IMR-90 (cell line): ENCODE measurements at places on chromosomes 11 and 22.

- peak; percentile 88 for DNase-seq
These were observed 43.6 kb downstream of the CACNG2 start for GRCh38 chr22:36659762-36660509.

- no peak for DNase-seq
These were observed 64.6 kb upstream of the PTPRJ start for GRCh38 chr11:47915783-47916182.

GRCh38 chr22:37032535-37033460, 13.3 kb downstream of the MPST start:
- DNase-seq, result peak; percentile 37

DNA sequence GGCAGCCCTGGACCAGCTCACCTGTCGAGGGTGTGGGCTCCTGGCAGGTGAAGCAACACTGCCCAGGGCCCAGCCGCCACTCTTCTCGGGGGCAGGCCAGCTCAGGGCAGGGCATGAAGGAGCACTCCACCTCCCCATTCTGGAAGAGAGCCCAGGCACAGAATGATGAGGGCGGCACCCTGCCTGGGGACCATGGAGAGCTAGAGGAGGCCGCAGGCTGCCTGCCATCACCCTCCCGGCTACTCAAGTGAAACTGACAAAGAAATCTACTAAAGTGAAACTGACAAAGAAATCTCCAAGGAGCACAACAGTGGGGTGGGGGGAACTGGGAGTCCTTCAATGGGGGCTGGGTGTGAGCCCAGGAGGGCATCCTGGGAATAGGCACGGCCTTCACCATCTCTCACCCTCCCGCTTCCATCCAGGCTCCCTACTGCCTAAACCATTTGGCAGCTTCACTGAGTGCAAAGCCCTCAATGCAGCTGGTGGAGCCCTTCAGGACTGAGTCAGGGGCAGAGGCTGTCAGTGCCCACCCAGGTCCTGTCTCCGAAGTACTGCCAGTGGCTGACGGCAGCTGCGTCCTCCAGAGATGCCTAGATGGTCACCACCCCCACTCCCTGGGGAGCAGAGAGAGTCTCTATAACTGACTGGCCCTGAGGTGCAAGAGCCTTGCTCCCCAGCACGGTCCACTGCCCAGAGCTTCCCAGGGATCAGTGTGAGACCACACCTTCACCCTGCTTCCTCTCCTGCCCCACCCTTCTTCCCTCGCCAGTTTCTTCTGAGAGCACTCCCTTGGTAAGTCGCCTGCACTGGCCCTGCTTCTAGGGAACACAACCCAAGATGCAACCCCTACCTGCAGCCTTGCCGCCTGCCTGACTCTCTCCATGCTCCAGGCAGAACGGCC, 21.7 kb downstream of the VWCE start:
- DNase-seq, result no peak

DNA sequence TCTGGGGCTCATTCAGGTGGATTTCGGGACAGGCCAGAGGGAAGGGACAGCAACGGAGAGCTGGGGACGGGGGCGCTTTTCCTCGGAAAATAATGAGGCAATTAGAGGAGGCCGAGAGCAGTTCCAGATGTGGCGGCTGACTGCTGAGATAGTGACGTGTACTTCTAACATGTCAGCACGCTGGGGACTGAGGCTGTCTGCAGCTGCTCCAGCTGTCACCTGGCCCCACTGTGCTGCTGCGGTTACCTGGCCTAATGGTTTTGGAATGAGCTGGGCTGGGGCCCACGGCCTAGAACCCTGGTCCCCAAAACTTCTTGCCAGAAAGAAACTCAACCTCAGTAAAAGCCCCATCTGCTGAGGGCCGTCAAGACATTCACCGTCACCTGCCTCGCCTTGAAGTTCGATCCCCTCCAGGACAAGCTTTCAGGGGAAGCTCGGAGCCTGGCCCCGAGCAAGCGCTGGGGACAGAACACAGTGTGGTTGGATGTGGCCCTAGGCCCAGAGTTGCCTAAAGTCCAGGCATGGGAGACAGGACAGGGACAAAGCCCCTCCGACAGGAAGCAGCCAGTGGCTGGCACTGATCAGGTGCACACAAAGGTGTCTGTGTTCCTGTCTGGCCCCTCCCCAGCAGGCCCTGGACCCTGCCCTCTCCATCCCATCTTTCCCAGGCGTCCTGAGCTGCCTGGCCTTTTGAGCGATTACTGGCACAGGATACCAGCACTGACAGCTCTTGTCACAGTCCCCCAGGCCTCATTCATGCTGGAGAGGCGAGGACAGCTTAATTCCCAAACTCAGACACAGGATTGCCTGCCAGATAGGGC, 22.1 kb downstream of the RPUSD4 start:
- no peak for DNase-seq

GRCh38 chr11:122781378-122782195, 56.7 kb upstream of the CRTAM start:
- peak; percentile 90 for DNase-seq

GRCh38 chr11:126359431-126360048, 4.1 kb downstream of the ST3GAL4 start:
- DNase-seq, result peak; percentile 37

DNA sequence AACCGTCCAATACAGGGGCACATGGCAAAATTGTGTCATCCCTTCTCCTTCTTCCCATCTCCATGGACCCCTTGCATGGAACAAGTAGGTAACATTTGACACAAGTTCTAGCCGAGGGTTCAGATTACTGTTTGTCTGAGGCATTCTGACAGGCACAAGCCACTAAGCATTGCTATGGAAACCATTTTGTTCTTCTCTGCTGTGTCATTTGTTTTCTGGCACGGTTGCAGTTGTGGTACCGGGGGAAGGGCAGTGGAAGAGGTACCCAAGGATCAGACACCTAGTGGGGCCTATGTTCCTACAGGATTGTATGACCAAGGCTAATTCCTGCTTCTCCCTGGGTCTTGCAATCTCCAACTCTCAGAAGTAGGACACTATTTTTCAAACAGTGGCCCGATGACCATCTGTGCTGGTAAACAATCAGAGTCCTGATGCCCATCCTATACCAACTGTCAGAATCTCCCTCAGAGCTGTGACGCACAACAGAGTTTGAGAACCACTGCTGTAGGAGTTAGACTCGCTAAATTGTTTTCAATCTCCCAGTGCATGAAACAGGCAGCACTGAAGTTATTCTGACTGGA, 69.3 kb downstream of the KCNC1 start:
- no peak for DNase-seq

DNA sequence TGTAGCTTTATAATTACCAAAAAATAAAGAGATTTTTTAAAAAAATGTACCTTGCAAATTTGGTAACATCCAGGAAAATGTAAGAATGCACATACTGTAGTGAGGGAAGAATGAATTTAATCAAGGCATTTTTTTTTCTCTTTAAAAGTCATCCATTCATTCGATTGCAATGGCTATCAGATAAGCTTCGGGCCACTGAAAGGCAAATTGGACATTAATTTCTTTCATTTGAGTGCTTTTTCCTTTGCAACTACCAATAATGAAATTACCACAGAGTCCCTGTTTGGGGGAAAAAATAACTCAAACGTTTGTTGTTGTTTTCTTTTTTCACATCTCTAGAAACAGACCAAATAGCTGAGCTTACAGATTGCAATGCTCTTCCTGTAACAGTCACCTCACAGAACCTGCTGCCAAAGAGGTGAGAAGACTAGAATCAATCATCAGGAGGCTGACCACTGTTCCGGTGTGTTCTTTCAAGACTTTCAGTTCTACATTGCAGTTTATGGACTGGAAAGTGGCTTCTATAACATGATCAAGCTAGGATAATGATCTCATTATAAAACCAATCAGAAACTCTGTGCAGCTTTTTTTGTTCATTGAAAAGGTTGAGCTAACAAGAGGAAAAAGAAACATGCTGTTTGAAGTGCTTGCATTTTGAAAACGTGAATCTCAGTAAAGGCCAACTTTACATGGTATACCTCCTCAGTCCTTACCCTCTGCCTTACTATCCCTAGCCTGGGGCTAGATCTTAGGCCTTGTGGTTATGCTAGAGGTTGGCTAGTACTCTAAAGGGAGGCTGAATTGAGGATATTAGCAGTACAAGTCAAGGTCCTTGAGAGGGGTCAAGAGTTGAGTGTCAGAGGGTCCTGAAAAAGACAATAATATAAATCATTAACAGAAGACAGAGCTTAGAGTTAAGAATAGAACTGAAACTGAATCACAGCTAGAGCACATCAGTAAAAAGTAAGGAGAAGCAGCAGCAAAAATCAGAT, 1276.1 kb downstream of the LRRC4C start:
- no peak for DNase-seq

GRCh38 chr11:130246738-130247137, 68.0 kb downstream of the ZBTB44 start:
- peak; percentile 77 for DNase-seq

DNA sequence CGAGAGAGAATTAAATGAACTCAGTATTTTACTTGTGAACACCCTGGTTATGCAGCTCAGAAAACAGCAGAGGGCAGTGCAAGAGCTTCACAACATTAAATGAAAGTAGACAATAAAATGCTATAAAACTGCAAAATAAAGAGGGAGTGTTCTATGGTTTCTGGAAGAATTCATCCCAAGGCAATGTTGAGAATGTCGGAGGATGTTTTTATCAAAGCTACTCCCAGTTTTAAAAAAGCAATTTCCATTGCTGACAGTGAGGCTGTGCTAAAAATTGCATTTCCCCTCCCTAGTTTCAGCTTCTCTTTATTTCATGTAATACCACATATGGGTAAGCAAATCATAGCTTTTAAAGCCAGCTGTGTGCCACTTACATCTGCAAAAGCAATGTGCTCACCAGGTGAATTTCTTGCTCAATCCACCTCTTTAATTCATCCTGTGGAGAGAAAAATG, 296.8 kb downstream of the RAB38 start:
- DNase-seq, result peak; percentile 57

DNA sequence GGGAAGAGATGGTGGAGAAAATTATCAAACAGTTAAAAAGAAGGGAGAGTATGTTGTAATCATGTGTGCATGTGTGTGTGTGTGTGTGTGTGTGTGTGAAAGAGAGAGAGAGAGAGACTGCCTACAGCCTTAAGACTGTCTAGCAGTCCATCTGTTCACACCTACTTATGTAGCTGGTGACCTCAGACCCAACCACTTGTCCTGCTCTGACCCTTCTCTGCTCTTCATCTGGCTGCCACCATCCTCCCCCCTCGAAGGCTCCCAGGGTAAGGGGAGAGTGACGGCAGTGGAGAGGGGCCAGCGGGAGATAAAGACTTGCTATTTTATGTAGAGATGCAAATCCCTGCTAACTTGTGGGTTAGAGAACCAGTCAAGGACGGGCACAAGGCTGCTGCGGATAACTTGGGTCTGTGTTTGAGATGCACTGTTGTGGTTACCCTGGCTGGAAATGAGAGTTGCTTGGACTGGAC, 24.9 kb upstream of the GRAMD1B start:
- no peak for DNase-seq

DNA sequence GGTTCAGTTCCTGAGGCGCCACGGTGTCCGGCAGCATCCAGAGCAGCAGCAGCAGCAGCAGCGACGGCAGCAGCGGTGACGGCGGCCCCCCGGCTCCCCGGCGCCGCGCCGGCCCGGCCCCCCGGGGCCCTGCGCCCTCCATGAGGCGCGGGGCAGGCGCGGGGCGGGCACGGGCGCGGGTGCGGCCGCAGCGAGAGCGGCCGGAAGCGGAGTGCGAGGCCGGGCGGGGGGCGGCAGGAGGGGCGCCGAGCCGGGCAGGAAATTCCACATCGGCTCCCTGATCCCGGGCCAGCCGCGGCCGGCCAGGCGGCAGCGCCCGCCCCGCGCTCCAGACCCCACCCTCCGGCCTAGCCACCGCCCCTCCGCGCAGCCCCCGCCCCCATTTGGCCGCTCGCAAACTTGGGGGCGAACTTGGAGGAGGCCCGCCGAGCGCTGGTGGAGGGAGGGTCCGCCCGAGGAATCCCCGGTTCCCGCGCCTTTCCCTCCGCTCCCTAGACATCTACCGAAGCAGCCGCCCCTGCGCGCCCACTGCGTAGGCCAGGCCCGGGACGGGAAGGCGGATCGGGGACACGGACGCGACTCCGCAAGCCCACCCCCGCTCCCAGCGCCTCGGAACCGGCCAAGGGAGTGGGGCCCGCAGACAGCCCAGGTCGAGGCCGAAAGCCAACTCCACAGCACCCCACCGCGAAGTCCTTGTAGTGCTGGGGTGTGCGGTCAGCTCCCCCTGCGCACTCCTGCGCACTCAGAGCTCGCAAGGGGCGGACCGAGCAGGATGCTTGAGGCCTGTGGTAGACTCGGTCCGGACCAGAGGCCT, at the start of gene SCARF2:
Gene SCARF2 (minus strand): TSS at position 213 of the 814 bp plus-strand sequence. CDS start 71 bp downstream, at position 142.
- peak; percentile 62 for DNase-seq

DNA sequence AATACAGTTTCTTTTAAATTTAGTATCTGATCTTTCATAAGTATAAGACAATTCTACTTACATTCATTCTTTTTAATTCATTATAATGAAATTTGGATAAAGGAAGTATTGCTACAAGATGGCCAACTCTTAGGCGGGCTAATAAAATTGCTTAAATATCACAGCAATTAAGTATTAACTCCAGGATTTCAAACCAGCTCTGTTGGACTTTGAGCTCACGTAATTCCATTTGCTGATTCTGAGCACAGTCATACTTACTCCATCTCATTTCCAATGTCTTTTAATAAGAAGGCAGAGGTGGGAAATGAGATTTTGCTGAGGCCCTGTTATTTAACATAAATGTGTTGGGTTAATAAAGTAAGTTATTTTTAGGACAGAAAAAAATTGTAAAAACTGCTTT, 748.1 kb downstream of the KCNA4 start:
- no peak for DNase-seq

DNA sequence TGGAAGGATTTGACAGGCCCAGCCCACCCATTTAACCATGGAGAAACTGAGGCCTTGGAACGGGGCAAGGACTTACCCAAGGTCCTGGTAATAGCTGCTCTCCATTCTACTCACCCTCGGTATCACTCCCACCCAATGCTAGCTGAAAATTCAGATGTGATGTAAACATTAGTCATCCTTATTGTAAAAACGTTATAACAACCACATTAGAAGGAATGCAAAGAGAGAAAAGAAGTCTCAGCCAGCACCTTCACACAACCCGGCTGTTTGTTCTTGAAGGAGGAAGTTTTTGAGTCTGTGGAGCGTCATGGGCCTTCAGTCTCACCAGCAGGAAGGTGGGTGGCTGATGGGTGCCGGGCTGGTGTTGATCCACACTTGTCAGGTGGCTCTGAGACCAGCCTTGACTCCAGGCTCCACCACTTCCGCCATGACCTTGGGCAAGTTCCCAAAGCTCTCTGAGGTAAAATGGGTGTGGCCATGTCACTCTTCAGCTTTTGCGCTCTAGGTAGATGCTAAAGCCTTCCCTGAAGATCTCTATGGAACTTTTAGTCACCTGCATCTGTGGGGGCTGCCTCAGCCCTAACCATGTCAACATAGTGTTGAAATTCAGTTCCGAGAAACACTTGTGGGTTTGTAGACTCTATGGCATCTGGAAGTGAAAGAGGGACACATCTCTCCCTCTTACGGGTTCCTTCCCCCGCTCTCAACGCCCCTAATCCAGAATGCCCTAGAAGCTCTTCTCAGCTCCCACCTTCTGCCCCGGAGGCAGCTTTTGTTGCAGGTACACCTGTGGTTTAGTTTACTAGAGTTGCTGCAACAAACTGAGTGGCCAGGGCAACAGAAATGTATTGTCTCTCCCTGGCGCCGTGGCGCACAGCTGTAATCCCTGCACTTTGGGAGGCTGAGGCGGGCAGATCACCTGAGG, 14.8 kb downstream of the CD6 start:
- peak; percentile 46 for DNase-seq
